K562 (cell line): ENCODE measurements at places on chromosomes 2 and 18. TPM values are rescaled to one million over a fixed set of nuclear protein-coding genes. Genes with fewer than 3 reads are reported as not detected.
A peak's percentile ranks its signal among the peaks of the same experiment; 100 is the strongest.

DNA sequence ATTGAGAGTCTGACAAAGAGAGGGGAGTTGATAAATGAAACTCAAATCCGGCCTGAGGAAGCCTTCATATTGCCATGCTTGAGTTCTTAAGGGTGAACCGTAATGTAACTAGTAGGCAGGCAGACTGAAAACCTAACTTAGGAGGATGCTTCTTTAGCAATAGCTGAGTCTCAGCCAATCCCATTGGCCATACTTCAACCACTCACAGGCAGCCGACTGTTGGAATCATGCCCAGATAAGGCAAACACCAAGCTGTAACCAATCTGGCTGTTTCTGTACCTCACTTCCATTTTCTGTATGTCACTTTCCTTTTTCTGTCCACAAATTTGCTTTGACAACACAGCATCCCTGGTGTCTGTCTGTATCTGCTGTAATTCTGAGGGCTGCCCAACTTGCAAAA lies 39.5 kb downstream of the TPRKB start:
- no peak for DNase-seq

- peak; percentile 78 for DNase-seq
Measured at GRCh38 chr2:173963323-173963816, 1.8 kb downstream of the SP3 start.

DNA sequence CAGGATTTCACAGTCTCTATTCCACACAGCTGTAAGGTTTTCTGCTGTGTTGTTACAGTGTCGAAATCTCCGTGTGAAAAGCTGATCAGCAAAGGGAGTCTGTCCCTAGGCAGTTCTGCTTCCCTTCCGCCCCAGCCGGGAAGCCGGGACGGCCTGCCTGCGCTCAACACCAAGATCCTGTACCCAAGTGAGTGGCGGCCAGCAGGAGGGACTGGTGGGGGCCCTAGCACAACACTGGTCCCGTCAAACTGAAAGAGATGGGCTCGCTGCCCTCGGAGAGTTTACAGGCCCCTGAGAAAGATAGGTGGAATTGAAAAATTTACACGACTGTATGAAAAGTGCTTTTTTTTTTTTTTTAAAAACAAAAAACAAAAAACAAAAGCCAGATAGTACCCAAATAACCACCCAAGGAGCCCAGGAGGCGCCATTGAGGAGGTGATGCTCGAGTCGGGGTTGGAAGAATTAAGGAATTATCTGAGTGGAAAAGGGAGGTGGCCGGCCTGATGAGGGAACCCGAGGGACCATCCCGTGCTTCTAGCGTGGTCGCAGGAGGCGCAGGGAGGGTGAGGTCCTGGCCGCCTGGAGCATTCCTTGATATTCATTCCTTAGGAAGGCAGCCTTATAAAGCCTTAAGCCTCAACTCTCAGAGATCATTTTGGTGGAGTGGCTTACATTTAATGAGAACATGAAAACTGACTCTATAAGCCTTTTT lies 96.7 kb downstream of the DGKD start:
- no peak for DNase-seq

DNA sequence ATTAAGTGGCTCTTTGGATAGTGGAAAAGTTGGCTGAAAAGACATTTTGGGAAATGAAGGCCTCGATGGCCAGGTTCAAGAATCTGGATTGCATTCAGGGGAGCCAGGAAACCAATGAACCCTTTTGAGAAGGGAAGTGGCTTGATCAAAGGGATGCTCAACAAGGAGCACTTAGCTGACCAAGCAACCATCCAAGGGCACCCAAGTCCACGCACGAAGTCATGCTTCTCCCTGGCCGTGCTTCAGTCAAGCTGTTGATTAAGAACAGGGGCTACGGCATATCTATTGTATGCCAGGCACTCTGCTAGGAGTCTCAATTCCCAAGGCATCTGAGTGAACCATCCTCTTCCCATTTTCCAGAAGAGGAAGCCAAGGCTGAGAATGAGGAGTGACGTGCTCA lies 185.8 kb upstream of the GLI2 start:
- no peak for DNase-seq

DNA sequence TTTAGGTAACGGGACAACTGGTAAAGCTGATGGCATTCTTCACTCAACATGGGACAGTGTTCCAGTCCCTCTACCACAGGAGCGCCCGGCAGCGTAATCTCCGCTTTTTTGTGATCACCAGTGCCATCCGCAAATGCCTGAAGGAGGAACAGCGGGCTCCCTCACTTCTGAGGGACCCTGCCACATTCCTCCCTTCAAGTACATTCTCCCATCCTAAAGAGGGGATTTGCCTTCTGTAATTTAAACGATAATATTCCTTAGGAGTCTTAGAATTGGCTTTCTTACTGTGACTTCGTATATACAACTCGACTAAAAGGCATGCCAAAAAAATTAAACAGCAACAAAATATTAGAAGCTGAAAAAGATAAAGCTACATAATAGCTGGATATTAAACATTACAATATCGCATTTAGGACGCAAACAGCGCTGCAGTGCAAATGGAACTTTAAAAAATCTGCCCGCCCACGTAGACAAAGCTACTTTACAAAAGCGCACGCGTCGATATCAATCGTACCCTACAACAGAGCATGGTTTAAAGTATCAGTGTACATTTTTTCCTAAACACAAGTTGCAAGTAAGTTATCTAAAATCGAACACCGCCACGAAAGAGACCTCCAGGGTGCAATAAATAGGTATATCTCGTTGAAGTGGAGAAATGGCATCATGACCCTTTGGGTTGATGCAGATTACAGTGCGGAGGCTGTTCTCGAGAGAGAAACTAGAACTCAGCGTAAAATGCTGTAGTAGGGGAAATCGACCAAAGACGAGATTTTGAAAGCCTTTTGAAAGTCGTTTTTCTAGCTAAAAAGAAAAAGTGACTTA lies 2.3 kb upstream of the VSNL1 start:
- no peak for DNase-seq

DNA sequence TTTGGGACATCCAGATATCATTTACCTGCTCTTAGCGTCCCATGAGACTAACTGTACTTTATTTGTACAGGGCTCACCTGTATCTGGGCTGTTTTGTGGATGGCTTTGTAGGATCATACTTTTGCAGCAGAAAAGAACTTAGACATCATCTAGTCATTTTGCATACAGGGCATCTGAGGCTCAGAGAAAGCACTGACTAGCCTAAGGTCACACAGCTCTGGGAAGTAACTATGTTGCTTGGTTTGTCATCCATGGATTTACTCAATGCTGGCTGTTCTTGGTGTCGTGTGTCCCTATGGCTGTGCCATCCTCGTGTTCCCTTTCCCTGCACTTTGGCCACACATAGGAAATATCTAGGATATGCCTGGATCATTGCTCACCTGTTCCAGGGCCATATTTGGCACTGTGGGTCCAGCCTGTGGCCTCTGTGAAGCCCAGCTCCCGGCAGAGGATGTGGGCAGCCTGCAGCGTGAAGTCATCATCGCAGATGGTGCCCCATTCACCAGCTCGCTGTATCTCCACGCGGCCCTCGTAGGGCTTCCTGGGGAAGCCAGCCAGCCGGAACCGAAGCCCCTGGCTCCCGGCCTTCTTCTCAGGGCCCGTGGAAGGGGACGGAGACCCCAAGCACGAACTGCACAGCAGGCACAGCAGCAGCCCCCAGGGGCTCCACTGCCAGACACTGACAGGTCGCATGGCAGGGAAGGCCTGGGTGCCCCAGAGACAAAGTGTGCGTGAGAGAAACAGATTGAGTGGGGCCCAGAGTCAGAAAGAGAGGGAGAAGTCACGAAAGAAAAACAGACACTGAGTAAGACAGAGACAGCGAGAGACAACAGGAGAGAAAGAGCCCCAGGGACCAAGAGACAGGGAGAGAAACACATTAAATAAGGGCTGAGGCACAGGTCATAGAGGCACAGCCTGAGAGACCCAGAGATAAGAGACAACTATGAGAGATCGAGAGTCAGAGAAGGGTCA lies 1.5 kb downstream of the LOXL3 start:
- DNase-seq = no peak

GRCh38 chr2:234593636-234594035 lies 96.8 kb upstream of the ARL4C start:
- DNase-seq = no peak

DNA sequence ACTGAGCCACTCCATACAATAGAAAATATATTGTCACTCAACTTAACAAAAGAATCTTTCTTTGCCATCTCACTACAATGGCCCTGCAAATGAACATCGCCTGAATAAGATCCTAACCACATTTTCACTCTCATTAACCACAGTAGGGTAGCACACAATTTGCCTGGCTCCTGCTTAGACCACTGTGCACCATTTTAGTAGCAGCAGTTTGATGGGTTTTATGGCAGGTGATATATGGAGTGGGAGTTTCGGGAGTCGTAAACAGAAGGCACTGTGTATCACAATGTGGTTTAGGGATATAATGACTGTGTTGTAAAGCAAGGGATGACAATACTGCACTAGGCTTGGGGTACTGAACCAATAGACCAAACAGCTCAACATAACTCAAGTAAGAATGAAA lies 617.4 kb downstream of the BCL11A start:
- DNase-seq = no peak

The DOK6 gene
- not detected in 2 replicates for polyA plus RNA-seq

The ANKRD36B gene
- polyA plus RNA-seq = 12.1 and 12.3 TPM in 2 replicates

The CCDC68 gene
- 1.1 and 2.1 TPM in 2 replicates for polyA plus RNA-seq

The RNU2-63P gene
- not detected in 2 replicates for polyA plus RNA-seq

The ABCB11 gene
- polyA plus RNA-seq = 0.04 and 0.08 TPM in 2 replicates
